Left renal cortex interstitium (tissue), 4 donors: ENCODE measurements at places on chromosomes 1 and 21. TPM values are rescaled to one million over a fixed set of nuclear protein-coding genes. Genes with fewer than 3 reads are reported as not detected.

The OR2T10 gene
- 0.11 TPM for polyA plus RNA-seq

The ZNHIT6 gene
- 27.5 TPM for polyA plus RNA-seq

The TEX38 gene
- polyA plus RNA-seq: 0.22 TPM

The UBASH3A gene
- 0.06 TPM for polyA plus RNA-seq

The SESN2 gene
- 23.6 TPM for polyA plus RNA-seq

The SLC44A5 gene
- polyA plus RNA-seq: 11.7 TPM

The RGS16 gene
- polyA plus RNA-seq: 2.5 TPM

The BCL2L15 gene
- 0.65 TPM for polyA plus RNA-seq

The CNR2 gene
- polyA plus RNA-seq: 0.04 TPM

The MSH4 gene
- 1.1 TPM for polyA plus RNA-seq

The PPP1R15B gene
- 35.4 TPM for polyA plus RNA-seq

The BGLAP gene
- 1.0 TPM for polyA plus RNA-seq

The LAX1 gene
- 0.22 TPM for polyA plus RNA-seq

The TAS1R1 gene
- 0.05 TPM for polyA plus RNA-seq

The IGFN1 gene
- 1.1 TPM for polyA plus RNA-seq

The PLXNA2 gene
- 19.3 TPM for polyA plus RNA-seq

The TACSTD2 gene
- 53.8 TPM for polyA plus RNA-seq

The MLLT11 gene
- polyA plus RNA-seq: 24.0 TPM

The ADAM30 gene
- polyA plus RNA-seq: not detected

The KIRREL1 gene
- polyA plus RNA-seq: 173 TPM

The RNU1-1 gene
- polyA plus RNA-seq: not detected

The ADAMTSL4 gene
- polyA plus RNA-seq: 19.5 TPM

The CD1E gene
- polyA plus RNA-seq: not detected

The KPRP gene
- not detected for polyA plus RNA-seq

The TBX19 gene
- polyA plus RNA-seq: 3.5 TPM

The SFPQ gene
- polyA plus RNA-seq: 1,088 TPM

The CRB1 gene
- 3.7 TPM for polyA plus RNA-seq

The CDCA8 gene
- polyA plus RNA-seq: 16.2 TPM

The DARS2 gene
- 25.7 TPM for polyA plus RNA-seq

The IL24 gene
- polyA plus RNA-seq: 0.27 TPM

The CFHR3 gene
- 0.46 TPM for polyA plus RNA-seq
